Activated naive CD4-positive, alpha-beta T cell treated with anti-CD3 and anti-CD28 coated beads for 36 hours (primary cell): ENCODE measurements at places on chromosomes 1 and 21. TPM values are rescaled to one million over a fixed set of nuclear protein-coding genes. Genes with fewer than 3 reads are reported as not detected.

SPSB1 gene
- total RNA-seq = 5.0 TPM

RHD gene
- not detected for total RNA-seq

AQP10 gene
- not detected for total RNA-seq

OR2T33 gene
- total RNA-seq = not detected

UCHL5 gene
- 63.4 TPM for total RNA-seq

GRCh38 chr1:106721790-106722189 is 334.7 kb upstream of the PRMT6 start:
- no peak overlapping the region for H3K27ac ChIP-seq
- no peaks in the 10 kb centered on the region for H3K27me3 ChIP-seq
- no peaks in the 10 kb centered on the region for H3K36me3 ChIP-seq
- H3K4me3 ChIP-seq = no peak overlapping the region
- H3K4me1 ChIP-seq = no peaks in the 10 kb centered on the region

- no peaks in the 10 kb centered on the region for H3K4me1 ChIP-seq
- H3K27me3 ChIP-seq = no peaks in the 10 kb centered on the region
- H3K36me3 ChIP-seq = peaks cover 24% of the 10 kb centered on the region
Observed at GRCh38 chr1:213159376-213159775, 108.3 kb downstream of the RPS6KC1 start.

GRCh38 chr1:156912861-156913808 is 7.3 kb upstream of the LRRC71 start:
- H3K4me3 ChIP-seq = no peak overlapping the region

- H3K36me3 ChIP-seq = peaks cover 19% of the 10 kb centered on the region
- no peaks in the 10 kb centered on the region for H3K27me3 ChIP-seq
- peaks cover 31% of the 10 kb centered on the region for H3K4me1 ChIP-seq
- no peak for DNase-seq
Observed at GRCh38 chr1:54716299-54717047, 812 bp downstream of the TTC4 start.

DNA sequence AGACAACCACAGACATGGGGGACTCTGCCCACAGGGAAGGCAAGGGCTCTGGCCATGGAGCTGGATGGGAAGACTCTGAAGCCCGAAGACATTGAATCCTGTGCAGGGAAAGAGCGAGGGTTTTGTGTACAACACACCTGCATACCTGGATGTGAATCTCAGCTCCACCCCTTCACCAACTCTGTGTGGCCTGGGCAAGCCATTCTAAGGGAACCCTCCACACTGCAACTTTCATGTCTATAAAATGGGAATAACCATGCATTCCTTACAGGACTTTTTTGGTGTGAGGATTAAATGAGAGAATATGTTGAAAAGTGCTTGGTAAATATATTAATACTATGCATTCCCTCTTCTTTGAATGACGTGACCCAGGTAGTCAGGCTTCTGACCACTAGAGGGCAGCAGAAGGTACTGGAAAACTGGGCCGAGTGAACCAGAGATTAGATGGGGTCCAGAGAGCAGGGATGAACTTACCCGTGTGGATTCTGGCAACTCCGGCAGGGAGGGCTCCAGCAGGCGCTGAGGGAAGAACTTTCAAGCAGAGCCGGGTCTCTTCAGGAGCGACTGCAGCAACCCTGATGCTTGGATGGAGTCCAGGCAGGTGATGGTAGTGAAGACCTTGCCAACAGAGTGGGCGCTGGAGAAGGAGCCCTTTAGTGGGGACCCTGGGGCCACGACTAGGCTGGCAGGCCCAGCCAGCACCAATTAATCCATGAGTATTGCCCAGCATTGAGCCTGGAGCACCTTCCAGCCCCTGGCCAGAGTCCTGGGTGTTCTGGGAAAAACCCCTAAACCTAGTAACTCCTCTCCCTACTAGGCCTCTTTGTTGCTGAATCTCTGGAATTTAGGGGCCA is 834 bp upstream of the ELF3 start:
- no peaks in the 10 kb centered on the region for H3K4me1 ChIP-seq
- DNase-seq = peak; percentile 80
